GM12878 (cell line): ENCODE measurements at places on chromosomes 2 and 18. TPM values are rescaled to one million over a fixed set of nuclear protein-coding genes. Genes with fewer than 3 reads are reported as not detected.

- no peak overlapping the region for H3K27ac ChIP-seq
- no peaks in the 10 kb centered on the region; the same call in 1 of the 2 replicates for H3K27me3 ChIP-seq
- H3K4me1 ChIP-seq = no peaks in the 10 kb centered on the region
- no peak overlapping the region for H3K4me3 ChIP-seq
- DNase-seq = no peak
These were observed 85.7 kb downstream of the EN1 start for GRCh38 chr2:118761771-118762170.

GRCh38 chr2:135004005-135004746 is 43.1 kb downstream of the MAP3K19 start:
- no peaks in the 10 kb centered on the region for H3K4me1 ChIP-seq
- no peak overlapping the region for H3K4me3 ChIP-seq
- H3K27me3 ChIP-seq = no peaks in the 10 kb centered on the region
- peak; percentile 17 for DNase-seq
- no peaks in the 10 kb centered on the region for H3K36me3 ChIP-seq
- H3K27ac ChIP-seq = no peak overlapping the region

TTLL4 gene
- total RNA-seq = 49.1 and 51.7 TPM in 2 replicates

DNA sequence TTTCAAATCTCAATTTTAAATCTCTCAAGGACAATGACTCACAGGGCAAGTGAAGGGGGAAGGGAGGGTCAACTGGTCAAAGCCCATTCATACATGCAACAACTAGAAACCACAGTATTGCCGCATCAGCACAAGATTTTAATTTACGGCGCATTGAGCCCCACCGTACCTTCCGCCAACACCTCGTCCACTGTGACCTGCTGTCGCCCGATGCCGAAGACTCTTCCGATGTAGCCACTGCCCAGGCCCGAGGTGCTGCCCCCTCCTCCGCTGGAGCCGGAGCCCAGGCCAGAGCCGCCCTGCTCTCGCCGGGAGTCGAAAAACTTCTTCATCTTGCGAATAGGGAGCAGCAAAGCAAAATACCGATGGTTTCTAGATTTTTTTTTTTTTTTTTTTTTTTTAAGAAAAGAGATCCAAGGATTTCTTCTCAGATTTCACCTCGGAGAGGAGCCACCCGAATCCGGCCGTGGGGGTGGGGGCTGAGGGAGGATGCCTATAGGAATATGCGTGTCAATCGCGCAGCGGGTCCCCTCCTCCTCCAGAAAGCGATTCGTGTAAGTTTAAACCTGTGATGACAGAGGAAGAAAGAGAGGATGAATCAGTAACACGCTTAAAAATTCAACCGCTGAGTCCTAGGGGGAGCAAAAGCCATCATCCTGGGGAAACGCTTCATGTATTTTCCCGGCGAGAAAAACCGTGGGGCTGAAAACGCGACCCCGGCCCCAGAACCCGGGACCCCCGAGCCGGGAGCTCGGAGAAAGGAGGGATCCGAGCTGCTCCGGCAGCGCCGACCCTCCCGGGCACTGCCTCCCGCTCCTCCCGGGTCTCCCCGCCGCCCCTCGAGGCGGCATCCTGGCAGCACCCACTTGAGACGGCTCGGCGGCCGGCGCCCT is 584 bp downstream of the AAK1 start:
- peak overlapping the region; percentile 85 for H3K4me3 ChIP-seq
- no peak for DNase-seq
- peaks cover 31% of the 10 kb centered on the region for H3K4me1 ChIP-seq
- H3K27ac ChIP-seq = peak overlapping the region; percentile 94

GRCh38 chr2:170493426-170494097 is 221.6 kb upstream of the SP5 start:
- no peak for DNase-seq
- H3K27me3 ChIP-seq = no peaks in the 10 kb centered on the region
- H3K4me3 ChIP-seq = no peak overlapping the region

GRCh38 chr18:57443702-57444101 is 8.5 kb downstream of the ONECUT2 start:
- H3K27me3 ChIP-seq = peaks cover 5% of the 10 kb centered on the region
- no peak overlapping the region for H3K27ac ChIP-seq
- H3K36me3 ChIP-seq = no peaks in the 10 kb centered on the region
- no peak overlapping the region for H3K4me3 ChIP-seq

DNA sequence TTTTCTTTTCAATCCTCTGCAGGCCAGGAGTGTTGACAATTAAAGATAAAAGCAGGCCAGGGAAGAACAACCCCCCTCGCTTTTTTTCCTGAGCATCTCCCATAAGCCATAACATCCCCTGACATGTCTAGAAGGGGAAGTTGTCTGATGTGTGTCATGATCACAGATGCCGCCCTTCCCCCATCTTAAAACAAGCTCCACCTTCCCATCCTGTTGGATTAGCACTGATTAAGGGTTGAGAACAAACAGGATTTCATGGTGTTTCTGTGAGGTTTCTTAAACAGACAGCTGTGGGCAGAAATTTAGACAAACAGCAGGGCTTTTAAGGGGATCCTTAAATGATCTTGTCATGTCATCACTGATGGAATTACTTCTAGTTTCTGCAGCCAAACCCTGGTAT is 59.4 kb upstream of the UPP2 start:
- H3K27me3 ChIP-seq = no peaks in the 10 kb centered on the region
- no peak for DNase-seq
- no peak overlapping the region for H3K27ac ChIP-seq
- H3K4me1 ChIP-seq = no peaks in the 10 kb centered on the region

DNA sequence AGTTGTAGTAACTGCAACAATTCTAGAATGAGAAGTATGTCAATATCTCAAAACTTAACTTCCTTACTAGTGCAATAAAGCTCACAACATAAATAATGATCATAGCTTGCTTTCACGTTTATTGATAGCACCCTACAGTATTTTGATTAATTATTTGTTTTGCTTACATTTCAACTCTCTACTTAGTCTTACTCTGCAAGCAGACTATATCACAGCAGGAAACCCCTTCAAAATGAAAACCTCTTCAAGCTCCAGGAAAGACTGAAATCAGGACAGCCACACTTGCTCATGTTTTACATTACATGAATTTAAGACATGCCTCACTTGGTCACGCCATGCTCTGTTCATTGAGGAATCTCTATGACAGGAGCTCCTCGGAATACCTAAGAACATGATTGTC is 3.3 kb downstream of the OLA1 start:
- H3K4me3 ChIP-seq = peak overlapping the region; percentile 43; the same call in 1 of the 2 replicates
- H3K27ac ChIP-seq = no peak overlapping the region
- peaks cover 6% of the 10 kb centered on the region for H3K4me1 ChIP-seq
- peaks cover 3% of the 10 kb centered on the region for H3K36me3 ChIP-seq
- no peaks in the 10 kb centered on the region for H3K27me3 ChIP-seq
- no peak for DNase-seq

GRCh38 chr2:201964631-201965206 is 68.9 kb upstream of the FZD7 start:
- DNase-seq = no peak
- no peaks in the 10 kb centered on the region for H3K36me3 ChIP-seq
- H3K27ac ChIP-seq = no peak overlapping the region
- H3K27me3 ChIP-seq = no peaks in the 10 kb centered on the region
- H3K4me1 ChIP-seq = no peaks in the 10 kb centered on the region
- H3K4me3 ChIP-seq = no peak overlapping the region

- H3K27me3 ChIP-seq = no peaks in the 10 kb centered on the region
- peak overlapping the region; percentile 68 for H3K27ac ChIP-seq
- DNase-seq = peak; percentile 66
- H3K4me3 ChIP-seq = no peak overlapping the region
- H3K36me3 ChIP-seq = no peaks in the 10 kb centered on the region
These were observed 108.9 kb upstream of the ITGA4 start for GRCh38 chr2:181348107-181348837.

DNA sequence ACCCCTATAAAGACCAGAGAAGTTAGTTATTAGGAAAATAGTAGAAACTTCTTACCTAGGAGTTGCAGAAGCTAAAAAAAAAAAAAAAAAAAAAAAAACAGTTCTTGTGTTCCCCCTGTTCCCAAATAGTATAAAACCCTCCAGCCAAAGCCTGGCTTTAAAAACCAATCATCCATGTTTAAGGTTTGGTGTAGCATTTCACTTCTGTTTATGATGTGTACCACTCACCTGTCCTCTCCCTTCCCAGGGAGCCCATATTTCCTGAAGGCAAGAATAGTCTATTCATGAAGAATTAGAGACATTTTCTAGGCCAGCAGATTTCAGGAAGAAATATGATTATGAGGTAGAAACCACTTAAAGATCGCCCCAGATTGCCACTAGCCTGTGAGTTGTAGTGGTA is 273.6 kb downstream of the SETBP1 start:
- no peaks in the 10 kb centered on the region for H3K27me3 ChIP-seq
- no peak for DNase-seq
- no peak overlapping the region for H3K4me3 ChIP-seq
- H3K4me1 ChIP-seq = no peaks in the 10 kb centered on the region

- no peak for DNase-seq
- H3K27ac ChIP-seq = no peak overlapping the region
- H3K4me3 ChIP-seq = no peak overlapping the region
- no peaks in the 10 kb centered on the region for H3K27me3 ChIP-seq
These were observed 143.9 kb upstream of the CREB1 start for GRCh38 chr2:207385903-207386302.

VAMP8 gene
- 135 and 141 TPM in 2 replicates for total RNA-seq

DNA sequence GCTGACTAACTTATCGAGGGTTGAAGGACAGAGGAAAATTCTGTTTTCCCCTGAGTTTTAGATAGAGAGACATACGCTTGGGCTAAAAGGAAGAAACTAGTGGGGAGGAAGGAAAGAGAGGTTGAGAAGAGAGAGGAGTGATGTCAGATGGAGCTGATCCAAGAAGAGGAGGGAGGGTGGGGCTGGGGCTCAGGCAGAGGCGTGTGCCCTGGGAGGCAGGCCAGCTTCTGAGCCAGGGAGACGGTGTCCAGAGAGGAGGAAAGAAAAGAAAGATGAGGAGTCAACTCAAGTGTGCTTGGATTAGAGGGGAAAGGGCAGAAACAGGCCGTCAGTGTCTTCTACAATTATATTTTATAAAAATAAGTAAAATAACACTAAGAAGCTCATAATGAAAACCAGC is 56.2 kb downstream of the EMILIN2 start:
- H3K4me3 ChIP-seq = no peak overlapping the region
- no peaks in the 10 kb centered on the region for H3K36me3 ChIP-seq
- peaks cover 2% of the 10 kb centered on the region; the same call in 1 of the 2 replicates for H3K4me1 ChIP-seq
- H3K27ac ChIP-seq = no peak overlapping the region

DNA sequence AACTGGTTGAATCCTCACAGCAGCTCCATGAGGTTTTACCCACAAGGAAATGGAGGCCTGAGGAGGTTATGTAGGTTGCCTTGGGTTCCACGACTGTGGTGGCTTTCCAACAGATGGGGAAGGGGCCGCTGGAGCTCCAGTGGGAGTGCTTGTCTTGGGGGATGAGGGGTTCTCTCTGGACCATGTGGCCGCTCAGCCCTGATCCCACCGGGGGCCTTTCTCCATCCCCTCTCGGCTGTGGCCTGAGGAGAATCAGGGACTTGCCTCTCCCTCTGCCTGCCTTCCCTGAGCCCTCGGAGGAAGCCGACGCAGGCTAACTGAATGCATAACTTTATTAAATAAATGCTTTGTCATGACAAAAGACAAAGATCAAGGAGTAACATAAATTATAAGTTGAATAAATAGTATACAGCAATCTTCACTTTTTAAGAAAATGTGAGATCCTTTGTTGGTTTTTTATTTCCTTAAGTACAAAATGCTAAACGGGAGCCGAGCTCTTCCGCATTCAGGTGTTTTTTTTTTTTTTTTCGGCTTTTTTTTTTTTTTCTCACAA is 23.5 kb downstream of the IGFBP5 start:
- no peaks in the 10 kb centered on the region for H3K4me1 ChIP-seq
- H3K27me3 ChIP-seq = peaks cover 5% of the 10 kb centered on the region
- H3K4me3 ChIP-seq = no peak overlapping the region
- DNase-seq = no peak

LINC00305 gene
- not detected in 2 replicates for total RNA-seq

NTSR2 gene
- total RNA-seq = not detected in 2 replicates

- peak overlapping the region; percentile 69 for H3K4me3 ChIP-seq
- H3K36me3 ChIP-seq = no peaks in the 10 kb centered on the region
- H3K27ac ChIP-seq = no peak overlapping the region
These were observed 680 bp upstream of the FHOD3 start for GRCh38 chr18:36296650-36297416.

DNA sequence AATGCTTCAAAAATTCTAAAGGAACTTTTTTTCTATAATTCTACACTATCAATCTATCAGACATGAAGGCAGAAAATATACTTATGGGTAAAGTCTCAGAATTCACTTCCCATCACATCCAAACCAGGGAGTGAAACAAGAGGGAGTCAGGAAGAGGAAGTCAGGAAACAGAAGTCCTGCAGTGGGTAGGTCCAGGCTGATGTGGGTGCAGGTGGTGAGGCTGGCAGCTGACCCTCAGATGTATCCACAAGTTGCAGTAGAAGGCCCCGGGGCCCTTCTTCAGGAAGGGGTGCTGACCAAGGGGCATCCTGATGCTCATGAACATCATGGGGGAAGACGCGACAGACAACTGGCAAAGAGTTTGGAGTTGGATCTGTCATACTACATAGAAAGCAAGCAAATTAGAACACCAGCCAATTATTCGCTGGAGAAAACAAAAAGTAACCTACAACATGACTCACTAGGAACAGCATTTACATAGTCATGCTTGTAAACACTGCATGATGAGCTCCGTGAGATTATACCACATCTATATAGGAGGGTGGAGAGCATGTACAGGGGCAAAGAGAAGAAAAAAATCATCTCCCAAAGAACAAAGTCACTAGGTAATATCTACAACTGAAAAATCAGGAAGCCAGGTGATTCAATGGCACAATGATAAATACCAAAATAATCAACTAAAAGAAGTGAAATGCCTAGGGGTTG is 4.2 kb downstream of the UXS1 start:
- no peaks in the 10 kb centered on the region for H3K27me3 ChIP-seq
- peaks cover 18% of the 10 kb centered on the region for H3K4me1 ChIP-seq
- no peaks in the 10 kb centered on the region for H3K36me3 ChIP-seq
- H3K4me3 ChIP-seq = no peak overlapping the region
- H3K27ac ChIP-seq = peak overlapping the region; percentile 72

GRCh38 chr2:160157861-160158829 is 41.9 kb downstream of the ITGB6 start:
- no peaks in the 10 kb centered on the region for H3K27me3 ChIP-seq
- no peaks in the 10 kb centered on the region for H3K4me1 ChIP-seq

SERPINB4 gene
- not detected in 2 replicates for total RNA-seq

- H3K36me3 ChIP-seq = no peaks in the 10 kb centered on the region
- no peak overlapping the region for H3K4me3 ChIP-seq
- DNase-seq = no peak
- no peak overlapping the region for H3K27ac ChIP-seq
- H3K27me3 ChIP-seq = no peaks in the 10 kb centered on the region
These were observed 410.9 kb upstream of the CYRIA start for GRCh38 chr2:17076533-17076932.

MALL gene
- total RNA-seq = 0.26 and 0.27 TPM in 2 replicates

- DNase-seq = no peak
- no peak overlapping the region for H3K4me3 ChIP-seq
- no peaks in the 10 kb centered on the region; the same call in 1 of the 2 replicates for H3K27me3 ChIP-seq
- peaks cover 3% of the 10 kb centered on the region; the same call in 1 of the 2 replicates for H3K4me1 ChIP-seq
These were observed 78.8 kb downstream of the HNRNPLL start for GRCh38 chr2:38523728-38524437.

GRB14 gene
- total RNA-seq = not detected in 2 replicates

PPM1G gene
- 129 and 130 TPM in 2 replicates for total RNA-seq

- no peak overlapping the region for H3K4me3 ChIP-seq
- no peak overlapping the region for H3K27ac ChIP-seq
- DNase-seq = no peak
- peaks cover 33% of the 10 kb centered on the region for H3K4me1 ChIP-seq
These were observed 29.1 kb downstream of the TMEM131 start for GRCh38 chr2:97966545-97967215.
